Urothelium cell line (cell line): ENCODE measurements at places on chromosomes 2 and 18.

- DNase-seq, result no peak
Measured at GRCh38 chr2:3422161-3422779, 42.8 kb downstream of the TRAPPC12 start.

DNA sequence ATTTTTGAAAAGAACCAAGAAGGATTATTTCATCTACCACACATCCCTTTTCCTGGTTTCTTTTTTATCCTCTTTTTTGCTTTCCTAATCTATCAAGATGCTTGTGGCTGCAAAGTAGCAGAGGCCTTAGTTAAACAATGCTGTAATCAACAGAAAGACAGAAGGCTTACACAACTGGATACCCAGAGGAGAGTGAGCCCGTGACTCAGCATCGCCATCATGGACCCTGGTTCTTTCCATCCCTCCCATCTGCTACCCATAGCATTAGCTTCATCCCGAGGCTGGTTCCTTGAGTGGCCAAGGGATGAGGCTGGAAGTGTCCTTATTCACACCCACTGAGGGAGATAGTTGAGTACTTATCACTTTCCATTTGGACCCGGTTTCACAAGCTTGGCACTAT lies 7.5 kb upstream of the HAAO start:
- no peak for DNase-seq

DNA sequence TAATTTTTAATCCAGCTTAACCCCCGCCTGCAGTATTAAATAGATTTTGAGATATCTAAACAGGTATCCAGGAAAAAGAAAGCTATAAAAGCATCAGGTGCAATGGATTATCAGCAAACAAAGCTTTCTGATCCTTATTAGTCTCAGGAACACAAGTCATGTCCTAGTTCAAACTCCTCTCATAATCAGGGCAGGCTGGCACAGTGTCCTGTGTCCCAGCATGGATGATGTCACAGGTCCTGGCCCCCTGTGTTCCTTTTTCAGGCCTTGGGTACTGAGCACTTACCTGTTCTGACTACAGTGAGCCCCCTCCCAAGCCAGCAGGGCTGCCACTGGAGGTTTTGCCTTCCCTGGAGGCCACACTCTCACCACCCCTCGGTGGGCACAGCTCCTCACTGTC lies 19.5 kb upstream of the MRO start:
- DNase-seq, result no peak

- no peak for DNase-seq
Measured at GRCh38 chr2:105861200-105861599, 116.5 kb downstream of the NCK2 start.

GRCh38 chr2:60527762-60528161 lies 25.7 kb downstream of the BCL11A start:
- no peak for DNase-seq

GRCh38 chr18:56224669-56225561 lies 413.5 kb downstream of the TXNL1 start:
- DNase-seq, result no peak
